Endothelial cell of umbilical vein (primary cell): ENCODE measurements at places on chromosomes 4 and X. TPM values are rescaled to one million over a fixed set of nuclear protein-coding genes. Genes with fewer than 3 reads are reported as not detected.

CRMP1 gene
- not detected in 2 replicates for total RNA-seq

GUCY1B1 gene
- total RNA-seq, result 4.7 and 7.0 TPM in 2 replicates

UGT2B17 gene
- not detected in 2 replicates for total RNA-seq

TECRL gene
- total RNA-seq, result not detected in 2 replicates

PORCN gene
- total RNA-seq, result 7.6 and 12.0 TPM in 2 replicates

EFHC2 gene
- total RNA-seq, result not detected in 2 replicates

ZNF630 gene
- total RNA-seq, result 1.5 and 1.6 TPM in 2 replicates

GASK1B gene
- total RNA-seq, result 235 and 238 TPM in 2 replicates

DCAF4L1 gene
- 0.15 and 0.16 TPM in 2 replicates for total RNA-seq

MMRN1 gene
- total RNA-seq, result 318 and 414 TPM in 2 replicates

MAGEA2 gene
- not detected in 2 replicates for total RNA-seq

UNC5C gene
- 0.44 and 0.53 TPM in 2 replicates for total RNA-seq

PCDH19 gene
- 1.2 and 4.3 TPM in 2 replicates for total RNA-seq

PWWP3B gene
- not detected in 2 replicates for total RNA-seq

KLHL4 gene
- 19.3 and 20.9 TPM in 2 replicates for total RNA-seq

ETDA gene
- total RNA-seq, result not detected in 2 replicates

RHOXF2 gene
- not detected in 2 replicates for total RNA-seq

SULT1E1 gene
- 34.5 and 42.1 TPM in 2 replicates for total RNA-seq

USP17L20 gene
- not detected in 2 replicates for total RNA-seq

SRPK3 gene
- 0.18 and 0.40 TPM in 2 replicates for total RNA-seq

BST1 gene
- total RNA-seq, result 6.6 and 10.7 TPM in 2 replicates

DCAF12L2 gene
- total RNA-seq, result not detected in 2 replicates

LNX1 gene
- 1.3 and 1.9 TPM in 2 replicates for total RNA-seq

SMAD1 gene
- 93.5 and 101 TPM in 2 replicates for total RNA-seq

PPP1R2C gene
- not detected in 2 replicates for total RNA-seq

NLGN3 gene
- total RNA-seq, result 0.40 and 0.85 TPM in 2 replicates

MAGEE2 gene
- not detected in 2 replicates for total RNA-seq

MAGEA11 gene
- not detected in 2 replicates for total RNA-seq

TCEAL4 gene
- total RNA-seq, result 60.4 and 74.6 TPM in 2 replicates

RASL11B gene
- total RNA-seq, result not detected in 2 replicates

GAGE12J gene
- not detected in 2 replicates for total RNA-seq

FHDC1 gene
- 0.12 and 0.18 TPM in 2 replicates for total RNA-seq

CACNA1F gene
- not detected in 2 replicates for total RNA-seq

OTC gene
- not detected in 2 replicates for total RNA-seq

KIAA1210 gene
- not detected in 2 replicates for total RNA-seq

SYP gene
- 0.46 and 0.77 TPM in 2 replicates for total RNA-seq

PHKA1 gene
- total RNA-seq, result 5.5 and 7.1 TPM in 2 replicates

REELD1 gene
- total RNA-seq, result not detected in 2 replicates

MFAP3L gene
- 0.22 and 0.35 TPM in 2 replicates for total RNA-seq

FGFBP1 gene
- total RNA-seq, result not detected in 2 replicates

GPC3 gene
- total RNA-seq, result not detected in 2 replicates

ZNF157 gene
- total RNA-seq, result not detected in 2 replicates

PABPC1L2B gene
- total RNA-seq, result not detected in 2 replicates

PDZD4 gene
- 0.09 TPM in 2 replicates for total RNA-seq

AR gene
- total RNA-seq, result 10.9 and 16.0 TPM in 2 replicates

ART3 gene
- not detected in 2 replicates for total RNA-seq

PPP3CA gene
- total RNA-seq, result 40.3 and 43.3 TPM in 2 replicates

SMARCA1 gene
- total RNA-seq, result 29.3 and 29.7 TPM in 2 replicates

SHROOM3 gene
- 6.7 and 14.9 TPM in 2 replicates for total RNA-seq
